ENCODE measurements at places on chromosomes 6 and 20.

DNA sequence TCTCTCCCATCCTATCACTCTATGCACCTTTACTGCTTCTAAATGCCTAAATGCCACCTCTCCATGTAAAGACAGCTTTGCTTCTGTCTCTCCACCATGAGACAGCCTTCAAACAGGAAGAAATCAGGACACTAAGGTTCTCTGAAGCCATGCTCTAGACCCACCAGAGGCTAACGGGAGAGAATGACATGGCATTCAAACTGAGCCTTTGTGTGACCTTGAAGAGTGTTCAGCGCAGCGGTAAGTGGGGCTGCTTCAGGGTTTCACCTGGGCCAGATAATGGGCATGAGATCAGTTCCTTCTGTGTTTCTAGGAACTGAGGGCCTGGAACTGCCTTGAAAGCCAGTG lies 20.1 kb downstream of the FAM50B start:
- DNase-seq: no peak

DNA sequence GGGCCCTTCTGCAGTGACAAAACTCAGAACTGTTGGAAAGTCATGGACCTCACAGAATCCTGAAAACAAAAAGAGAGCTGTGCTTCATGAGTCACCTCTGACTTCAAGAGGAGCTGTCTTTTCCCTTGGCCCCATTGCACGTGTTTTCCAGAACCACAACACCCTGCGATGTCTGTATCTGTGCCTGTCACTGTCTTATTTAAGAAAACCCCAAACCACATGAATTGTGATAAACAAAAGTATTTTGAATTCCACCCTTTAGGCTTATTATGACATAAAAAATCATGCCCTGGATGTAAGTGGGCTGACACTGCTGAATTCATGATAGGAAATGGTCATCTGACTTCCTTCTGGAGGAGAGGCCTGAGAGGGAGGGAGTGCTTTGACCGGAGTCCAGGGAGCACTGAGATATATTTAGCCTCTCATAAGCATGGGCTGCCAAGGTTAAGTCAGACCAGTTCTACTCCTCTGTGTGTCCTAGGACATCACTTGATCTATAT lies 96.4 kb upstream of the DUSP22 start:
- DNase-seq: no peak

GRCh38 chr6:139446768-139447655 lies 72.6 kb upstream of the CITED2 start:
- no peak for DNase-seq

GRCh38 chr6:83055366-83055964 lies 10.2 kb downstream of the UBE3D start:
- no peak for DNase-seq

DNA sequence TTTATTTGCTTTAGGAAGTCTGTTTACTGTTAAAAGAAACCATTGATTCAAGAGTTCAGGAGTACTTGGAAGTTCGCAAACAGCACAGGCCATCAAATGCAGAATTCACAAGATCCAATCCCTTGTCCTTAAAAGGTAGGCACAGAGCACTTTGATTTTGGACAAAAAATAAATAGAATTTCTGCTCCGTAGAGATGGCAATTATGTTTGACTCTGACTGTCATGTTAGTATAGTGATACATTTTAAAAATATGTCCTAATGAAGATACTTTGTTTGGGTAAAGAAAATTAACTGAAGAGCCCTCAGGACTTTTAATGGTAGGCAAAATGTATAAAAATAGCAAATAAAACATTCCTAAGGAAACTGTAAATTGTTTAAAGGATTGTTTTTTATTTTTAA lies 113.1 kb downstream of the JAG1 start:
- no peak for DNase-seq

DNA sequence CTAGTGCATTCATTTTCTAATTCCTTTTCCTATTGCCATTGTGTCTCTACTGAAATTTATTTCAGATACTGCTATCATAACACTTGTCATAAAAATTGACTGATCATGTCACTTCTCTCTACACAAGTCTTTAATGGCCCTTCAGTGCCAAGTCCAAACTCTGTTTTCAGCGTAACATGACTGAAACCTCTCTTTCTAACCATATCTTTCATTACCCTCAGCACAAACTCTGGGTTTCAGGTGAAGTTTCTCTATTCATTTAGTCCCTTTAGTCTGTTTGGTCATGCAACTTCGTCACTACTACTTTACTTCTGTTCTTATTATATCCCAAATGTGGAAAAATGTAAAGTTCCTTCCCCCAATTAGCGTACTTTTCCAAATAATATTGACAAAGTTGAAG lies 234.9 kb downstream of the OGFRL1 start:
- DNase-seq: no peak

DNA sequence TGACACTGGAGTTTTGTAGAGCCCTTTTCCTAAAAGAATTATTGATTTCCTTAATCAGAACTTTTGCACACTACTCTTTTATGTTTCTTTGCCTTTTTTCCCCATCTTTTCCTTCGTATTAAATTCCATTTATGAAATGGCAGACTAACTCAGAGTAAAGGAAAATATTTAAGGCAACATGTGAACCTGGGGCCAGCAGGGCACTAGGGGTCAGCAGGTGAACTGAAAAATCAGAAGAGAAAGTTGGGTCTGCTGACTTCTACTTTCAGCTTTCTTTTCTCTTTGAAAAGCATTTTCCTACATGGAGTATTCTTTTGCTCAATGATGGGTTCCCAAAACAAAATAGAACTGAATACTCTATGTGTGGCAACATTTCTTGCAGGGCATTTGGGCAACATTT lies 226.6 kb upstream of the EXOC2 start:
- no peak for DNase-seq

- DNase-seq: no peak
Observed at GRCh38 chr20:14488212-14488611, 150.8 kb upstream of the FLRT3 start.

GRCh38 chr6:84362193-84362821 lies 134.9 kb upstream of the CEP162 start:
- no peak for DNase-seq

DNA sequence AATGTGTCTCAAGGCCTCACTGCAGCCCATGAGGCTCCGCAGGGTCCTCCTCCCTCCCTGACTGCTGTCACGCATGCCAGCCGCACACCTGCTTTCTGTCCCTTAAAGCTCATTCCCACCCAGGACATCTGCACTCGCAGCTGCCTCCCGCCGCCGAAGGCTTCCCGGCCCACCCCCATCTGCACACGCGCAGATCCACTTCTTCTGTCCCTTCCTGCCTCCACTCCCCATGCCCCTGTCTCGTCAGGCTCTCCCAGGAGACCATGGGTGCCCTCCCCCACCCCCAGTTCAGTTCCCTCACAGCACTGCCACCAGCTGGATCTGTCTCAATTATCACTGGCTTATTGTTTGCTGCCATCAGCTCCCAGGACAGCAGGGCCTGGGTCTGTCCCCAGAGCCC lies 63.0 kb downstream of the RIPOR3 start:
- no peak for DNase-seq

- DNase-seq: no peak
Observed at GRCh38 chr6:155604991-155605390, 149.4 kb upstream of the NOX3 start.

DNA sequence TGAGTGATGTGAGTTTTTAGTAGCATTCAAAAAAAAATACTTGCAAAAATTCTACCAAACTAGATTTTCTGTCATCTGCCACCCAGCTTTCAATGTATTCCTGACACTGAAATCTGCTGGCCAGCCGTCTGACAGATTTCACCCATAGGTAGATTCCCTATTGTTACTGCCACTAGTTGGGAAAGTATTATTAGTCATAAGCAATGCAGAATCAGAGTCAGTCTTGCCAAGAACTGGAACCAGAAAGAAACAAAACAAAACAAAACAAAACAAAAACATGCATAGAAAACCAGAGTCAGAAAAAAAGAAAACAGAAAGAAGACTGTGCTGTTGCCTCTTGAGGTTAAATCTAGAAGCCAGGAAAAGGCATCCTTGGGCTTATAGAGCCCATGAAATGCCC lies 293.1 kb upstream of the KCNQ5 start:
- no peak for DNase-seq

GRCh38 chr20:62759981-62760431 lies 36.3 kb upstream of the MRGBP start:
- no peak for DNase-seq

DNA sequence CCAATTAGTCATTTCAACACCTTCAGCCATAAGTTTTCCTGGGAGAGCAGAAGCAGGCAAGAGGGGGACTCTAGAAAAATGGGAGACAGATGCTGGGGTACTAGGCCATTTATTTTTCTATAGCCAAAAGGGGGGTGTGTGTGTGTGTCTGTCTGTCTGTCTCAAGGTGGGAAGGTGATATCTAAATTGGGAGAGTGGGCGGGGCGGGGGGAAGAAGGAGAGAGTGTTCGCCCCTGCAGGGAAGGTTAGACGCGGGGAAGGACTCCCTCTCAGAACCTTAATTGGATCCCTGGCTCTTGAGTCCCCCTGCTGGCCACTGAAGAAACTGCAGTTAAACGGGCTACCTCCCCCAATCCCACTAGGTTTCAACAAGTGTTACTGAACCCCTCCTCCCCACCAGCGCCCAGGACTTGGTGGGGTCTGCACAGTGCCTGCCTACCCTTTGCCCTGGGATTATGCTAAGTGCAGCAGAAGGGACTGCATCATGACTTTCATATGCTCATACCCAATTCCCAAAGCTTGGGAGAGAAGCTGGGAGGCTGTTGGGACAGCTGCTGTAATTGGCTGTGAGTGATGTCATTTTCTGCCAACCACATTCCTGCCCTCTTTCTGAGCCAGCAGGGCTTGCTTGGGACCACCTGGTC lies 45.8 kb downstream of the FOXP4 start:
- DNase-seq: no peak

- no peak for DNase-seq
Observed at GRCh38 chr6:50654155-50654554, 59.2 kb upstream of the TFAP2D start.

DNA sequence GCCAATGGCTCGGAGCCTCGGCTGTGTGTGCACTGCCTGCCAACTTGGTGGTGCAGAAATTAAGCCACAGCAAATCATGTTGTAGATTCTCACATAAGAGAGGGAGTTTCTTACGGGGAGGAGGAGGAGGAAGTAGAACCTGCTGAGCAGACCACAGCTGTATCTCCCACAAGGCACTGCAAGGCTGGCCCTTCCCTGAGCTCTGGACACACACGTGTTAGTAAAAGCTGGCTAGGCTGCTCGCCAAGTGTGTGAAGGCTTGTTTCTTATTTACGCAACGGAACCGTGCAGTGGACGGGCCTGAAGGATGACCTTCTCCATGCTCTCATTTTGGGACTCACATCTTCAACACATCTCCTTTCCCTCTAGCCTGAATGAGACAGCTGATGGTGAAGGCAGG lies 15.7 kb upstream of the QKI start:
- DNase-seq: no peak
